Stimulated activated CD8-positive, alpha-beta memory T cell treated with anti-CD3 and anti-CD28 coated beads, Interleukin-7, amount 100 ng/mL, for 24 hours (primary cell): ENCODE measurements at places on chromosomes 7 and 10.

DNA sequence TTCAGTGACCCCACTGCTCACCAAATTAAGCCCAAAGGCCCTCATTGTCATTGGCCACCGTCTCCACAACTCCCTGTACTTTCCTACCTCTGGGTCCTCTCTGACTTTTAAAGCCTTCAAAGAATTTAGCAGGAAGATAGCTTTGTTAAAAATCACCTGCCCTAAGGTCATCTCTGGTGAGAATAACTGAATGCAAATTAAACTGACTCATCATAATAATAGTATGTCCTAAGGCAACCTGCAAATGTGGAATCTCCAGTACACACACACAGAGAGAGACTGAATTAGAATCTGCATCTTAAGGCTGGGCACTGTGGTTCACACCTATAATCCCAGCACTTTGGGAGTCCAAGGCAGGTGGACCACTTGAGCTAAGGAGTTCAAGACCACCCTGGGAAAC is 24.1 kb downstream of the OAT start:
- DNase-seq = no peak

GRCh38 chr7:47937065-47937687 is 11.1 kb downstream of the PKD1L1 start:
- DNase-seq = no peak

DNA sequence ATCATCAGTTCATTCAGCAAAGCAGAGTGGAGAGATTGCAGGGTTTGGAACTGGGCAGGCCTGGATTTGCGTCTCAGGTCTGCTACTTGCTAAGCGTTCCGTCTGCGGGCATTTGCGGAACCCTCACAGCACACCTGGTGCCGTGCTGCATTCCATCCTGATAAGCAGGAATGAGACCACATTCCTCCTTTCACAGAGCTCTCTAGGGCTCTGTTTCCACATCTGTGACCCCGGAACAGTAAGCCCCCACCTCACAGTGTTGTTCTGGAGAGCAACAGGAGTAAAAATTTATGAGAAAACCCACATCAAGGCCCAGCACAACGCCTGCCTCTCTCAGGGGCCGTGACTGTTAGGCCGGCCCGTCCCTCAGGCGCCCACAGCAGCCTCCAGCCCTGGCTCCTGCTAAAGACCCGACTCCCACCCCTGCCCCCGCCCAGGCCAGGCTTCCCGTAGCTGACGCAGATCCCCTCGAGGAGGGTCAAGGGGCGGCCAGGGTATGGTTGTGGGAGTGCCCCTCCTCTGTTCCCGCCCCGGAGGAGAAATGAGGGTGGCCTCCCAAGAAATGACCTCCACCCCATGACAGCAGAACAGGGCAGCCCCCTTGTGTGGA is 128.9 kb downstream of the RGS10 start:
- DNase-seq = no peak

- no peak for DNase-seq
These were observed 46.5 kb downstream of the TSPAN15 start for GRCh38 chr10:69497611-69498390.

GRCh38 chr10:118585234-118585633 is 10.2 kb downstream of the PRLHR start:
- no peak for DNase-seq

GRCh38 chr10:124318076-124318475 is 100.6 kb downstream of the OAT start:
- DNase-seq = no peak

GRCh38 chr10:80197972-80198916 is 7.1 kb downstream of the ANXA11 start:
- DNase-seq = no peak

DNA sequence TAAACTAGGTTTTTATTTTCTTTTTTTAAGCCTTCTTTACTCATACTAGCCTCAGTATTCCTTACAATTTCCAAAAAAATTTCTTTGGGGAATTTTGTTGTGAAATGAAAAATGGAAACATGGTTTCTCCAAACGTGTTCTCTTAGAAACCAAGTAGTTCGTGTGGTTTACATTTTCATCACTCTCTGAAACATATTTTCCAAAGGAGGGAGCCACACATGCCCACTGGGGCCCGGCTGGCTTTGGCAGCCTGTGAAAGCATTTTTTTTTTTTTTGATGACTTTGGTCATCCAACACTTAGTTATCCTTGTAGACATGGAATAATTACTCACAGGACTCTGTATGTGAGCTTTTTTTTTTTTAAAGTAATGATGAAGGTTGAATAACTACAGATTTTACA is 169.6 kb downstream of the C7orf25 start:
- DNase-seq = no peak

DNA sequence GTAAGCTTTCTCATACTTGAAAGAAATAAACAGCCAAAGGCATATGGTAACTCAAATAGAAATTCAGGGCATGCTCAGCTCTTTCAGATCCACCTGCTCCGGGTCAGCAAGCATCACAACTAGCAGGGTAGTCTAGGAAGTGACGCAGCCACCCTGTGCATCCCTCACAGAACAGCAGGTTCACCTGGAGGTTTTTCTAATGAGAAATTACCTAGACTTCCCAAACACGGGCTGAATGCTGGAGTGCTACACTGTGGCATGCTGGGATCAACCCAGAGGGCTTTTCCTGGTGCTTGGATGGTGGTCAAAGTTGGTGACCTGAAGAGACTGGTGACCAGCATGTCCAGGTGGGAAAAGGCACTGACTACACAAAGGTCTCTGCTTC is 66.8 kb upstream of the DNAJB6 start:
- no peak for DNase-seq

GRCh38 chr7:42763137-42763551 is 148.7 kb downstream of the C7orf25 start:
- DNase-seq = no peak

GRCh38 chr10:103783681-103784080 is 71.7 kb downstream of the SH3PXD2A start:
- no peak for DNase-seq
